ENCODE measurements at places on chromosomes 3 and 15. TPM values are rescaled to one million over a fixed set of nuclear protein-coding genes. Genes with fewer than 3 reads are reported as not detected.

DNA sequence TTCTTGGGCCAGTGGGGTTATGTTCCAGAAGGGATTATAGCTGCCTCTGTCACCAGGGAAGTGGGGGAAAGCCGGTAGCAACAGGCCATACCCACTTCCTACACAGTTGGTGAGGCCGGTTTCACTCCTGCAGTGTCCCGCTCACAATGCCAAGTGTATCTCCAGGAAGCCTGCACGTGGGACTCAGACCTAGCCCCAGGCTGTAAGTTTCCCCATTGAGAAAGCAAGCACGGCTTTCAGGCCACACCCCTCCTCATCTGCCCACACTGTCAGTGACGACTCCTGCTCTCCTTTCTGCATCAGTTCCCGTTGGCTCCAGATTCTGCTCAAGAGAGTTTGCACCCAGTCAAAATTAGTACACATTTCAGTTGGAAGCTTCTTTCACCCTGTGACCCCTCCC is 51.6 kb upstream of the CPOX start:
- no peaks in the 10 kb centered on the region for H3K36me3 ChIP-seq
- H3K27ac ChIP-seq: no peak overlapping the region
- no peak for DNase-seq
- H3K4me1 ChIP-seq: no peaks in the 10 kb centered on the region
- no peaks in the 10 kb centered on the region for H3K27me3 ChIP-seq

GRCh38 chr3:65343736-65344135 is 655.9 kb upstream of the ADAMTS9 start:
- no peaks in the 10 kb centered on the region for H3K36me3 ChIP-seq
- no peaks in the 10 kb centered on the region for H3K4me1 ChIP-seq
- DNase-seq: no peak

- H3K4me1 ChIP-seq: no peaks in the 10 kb centered on the region
- DNase-seq: no peak
- no peaks in the 10 kb centered on the region for H3K27me3 ChIP-seq
- H3K27ac ChIP-seq: no peak overlapping the region
Measured at GRCh38 chr3:7847021-7847420, 654.6 kb upstream of the LMCD1 start.

DNA sequence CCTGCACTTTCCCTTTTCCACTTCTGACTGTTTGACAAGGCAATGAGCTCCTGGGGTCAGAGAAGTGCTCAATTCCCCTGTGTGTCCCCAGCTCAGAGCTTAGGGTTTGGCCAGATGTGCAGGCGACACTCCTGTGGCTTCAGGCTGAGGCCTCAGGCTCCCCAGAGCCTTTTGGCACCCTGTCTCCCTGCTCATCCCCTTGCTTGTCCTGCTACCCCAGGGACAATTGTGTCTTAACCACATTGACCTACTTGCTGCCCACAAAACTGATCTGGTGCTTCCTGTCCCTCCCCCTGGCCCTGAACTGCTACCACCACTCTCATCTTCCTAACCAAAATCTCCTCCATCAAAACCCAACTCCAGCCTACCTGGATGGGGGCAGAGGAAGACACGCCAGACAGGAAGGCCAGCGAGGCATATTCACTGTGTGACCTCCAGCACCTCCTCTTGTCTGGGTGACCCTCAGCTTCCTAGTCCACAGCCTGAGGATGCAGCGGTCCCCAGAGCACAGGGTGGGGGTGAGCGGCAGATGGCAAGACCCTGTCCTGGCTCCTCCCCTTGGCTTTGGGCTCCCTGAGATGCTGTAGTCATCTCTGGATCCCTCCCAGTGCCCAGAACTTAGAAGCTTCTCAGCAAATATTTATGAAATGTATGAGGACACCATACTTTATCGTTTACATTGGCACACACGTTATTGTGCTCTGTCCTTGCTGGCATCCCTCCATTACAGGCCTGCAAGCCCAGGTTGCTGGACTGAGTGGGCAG is 98.9 kb upstream of the SLC6A6 start:
- no peak overlapping the region for H3K27ac ChIP-seq
- no peaks in the 10 kb centered on the region for H3K27me3 ChIP-seq
- H3K4me1 ChIP-seq: no peaks in the 10 kb centered on the region

DNA sequence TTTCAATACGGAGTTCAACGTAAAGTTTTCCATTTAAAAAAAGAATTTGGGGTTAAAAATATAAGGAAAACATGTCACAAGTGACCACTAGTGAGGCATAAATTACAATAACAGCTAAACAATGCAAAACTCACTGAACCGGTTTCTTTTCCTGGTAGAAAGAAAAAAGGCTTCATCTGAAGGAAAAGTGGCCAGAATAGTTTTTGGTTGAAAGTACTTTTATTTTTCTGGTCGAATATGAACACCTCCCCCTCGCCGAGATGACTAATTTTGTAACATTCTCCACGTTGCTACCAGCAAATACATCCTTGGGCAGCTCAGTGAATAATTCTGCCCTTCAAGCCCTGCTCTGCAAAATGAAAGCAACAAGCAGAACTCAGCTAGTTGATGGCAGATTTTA is 3.9 kb upstream of the SRGAP3 start:
- H3K27ac ChIP-seq: no peak overlapping the region
- H3K27me3 ChIP-seq: no peaks in the 10 kb centered on the region
- no peaks in the 10 kb centered on the region for H3K36me3 ChIP-seq

DNA sequence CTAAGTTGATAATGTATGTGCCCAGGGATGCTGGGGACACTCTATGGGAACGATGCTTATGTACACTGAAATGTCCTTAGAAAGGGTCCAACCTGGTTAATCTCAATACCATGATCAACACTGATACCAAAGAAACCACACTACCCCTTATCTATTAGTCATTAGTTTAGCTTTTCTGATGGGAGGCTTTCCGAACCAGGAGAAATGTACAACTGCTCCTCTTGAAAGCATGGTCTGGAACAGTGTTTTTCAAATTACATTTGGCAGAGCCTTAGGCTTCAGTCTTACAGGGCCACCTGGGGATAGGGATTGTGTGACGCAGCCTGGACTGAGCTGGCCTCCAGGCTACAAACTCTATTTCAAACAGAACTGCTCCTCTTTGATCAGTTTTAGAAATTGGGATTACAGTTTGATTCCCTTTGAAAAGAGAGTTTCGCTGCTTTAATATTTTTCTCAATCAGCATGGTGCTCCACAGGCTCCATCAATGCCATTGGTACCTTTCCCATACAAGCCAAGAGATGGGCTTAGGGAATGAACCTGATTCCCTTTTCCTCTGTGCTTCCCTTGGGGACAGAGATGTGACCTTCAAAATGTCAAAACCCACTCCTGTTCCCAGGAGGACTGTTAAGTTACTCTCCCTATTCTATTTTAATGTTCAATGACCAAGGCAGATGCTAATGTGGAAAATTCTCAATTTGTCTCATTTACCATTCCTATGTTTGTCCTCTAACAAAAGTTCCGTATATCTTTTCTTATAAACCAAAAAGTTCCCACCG is 296.0 kb upstream of the ADAMTS9 start:
- no peak overlapping the region for H3K4me3 ChIP-seq
- H3K36me3 ChIP-seq: no peaks in the 10 kb centered on the region
- DNase-seq: no peak
- H3K27me3 ChIP-seq: no peaks in the 10 kb centered on the region

DNA sequence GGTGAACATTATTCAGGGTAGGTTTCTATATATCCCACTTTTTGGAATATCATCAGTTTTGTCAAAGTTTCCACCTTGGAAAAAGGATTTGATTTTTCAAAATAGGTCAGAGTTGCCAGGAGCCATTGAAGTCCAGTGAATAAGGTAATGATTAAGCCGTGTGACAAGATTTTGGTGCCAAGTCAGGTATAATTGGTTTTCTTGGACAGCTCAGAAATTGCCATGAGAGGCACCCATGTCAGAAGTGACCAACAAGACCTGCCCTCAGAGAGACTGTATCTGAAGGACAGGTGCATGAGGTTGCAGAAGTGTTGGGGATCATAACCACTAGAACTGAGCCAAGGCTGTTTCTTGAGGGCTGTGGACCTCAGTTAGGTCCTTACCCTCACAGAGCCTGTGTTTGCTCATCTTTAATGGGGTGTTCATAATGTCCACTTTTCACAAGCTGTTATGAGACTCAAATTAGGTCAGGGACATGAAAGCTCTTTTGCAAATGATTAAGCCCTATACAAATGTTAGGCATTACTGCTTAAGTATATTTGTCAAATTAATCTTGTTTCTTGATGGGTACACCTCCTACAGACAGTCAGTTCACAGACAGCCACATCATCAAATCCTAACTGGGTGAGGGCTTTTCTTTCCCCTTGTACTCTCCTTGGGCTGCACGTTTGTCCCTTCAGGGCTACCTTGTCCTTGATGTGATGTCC is 32.3 kb downstream of the CASR start:
- DNase-seq: no peak
- no peaks in the 10 kb centered on the region for H3K36me3 ChIP-seq
- H3K27ac ChIP-seq: no peak overlapping the region
- H3K27me3 ChIP-seq: 0 out of 2 replicates have a peak, but pooled peaks cover 4% of the 10 kb centered on the region
- H3K4me3 ChIP-seq: no peak overlapping the region
- H3K4me1 ChIP-seq: no peaks in the 10 kb centered on the region

DNA sequence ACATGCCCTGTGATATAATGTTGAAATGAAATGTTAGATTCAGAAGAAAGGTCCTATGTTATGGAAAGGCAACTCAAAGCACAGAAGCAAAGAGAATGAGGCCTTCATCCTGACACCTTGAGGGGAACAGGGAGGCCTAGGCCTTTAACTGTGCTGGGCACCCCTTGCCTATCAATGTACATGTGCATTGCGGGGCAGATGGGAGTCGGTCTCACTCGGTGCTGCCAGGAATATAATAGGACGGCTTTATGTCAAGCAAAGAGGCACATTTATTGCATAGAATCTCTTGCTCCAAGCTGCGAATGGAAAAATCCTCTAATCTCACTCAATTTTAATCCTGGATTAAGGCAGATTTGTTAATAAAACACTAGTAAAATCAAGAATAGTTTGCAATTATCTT is 301.0 kb upstream of the SOX14 start:
- DNase-seq: no peak
- peaks cover under 1% of the 10 kb centered on the region for H3K27me3 ChIP-seq
- no peak overlapping the region for H3K4me3 ChIP-seq
- H3K36me3 ChIP-seq: no peaks in the 10 kb centered on the region
- H3K27ac ChIP-seq: no peak overlapping the region

DNA sequence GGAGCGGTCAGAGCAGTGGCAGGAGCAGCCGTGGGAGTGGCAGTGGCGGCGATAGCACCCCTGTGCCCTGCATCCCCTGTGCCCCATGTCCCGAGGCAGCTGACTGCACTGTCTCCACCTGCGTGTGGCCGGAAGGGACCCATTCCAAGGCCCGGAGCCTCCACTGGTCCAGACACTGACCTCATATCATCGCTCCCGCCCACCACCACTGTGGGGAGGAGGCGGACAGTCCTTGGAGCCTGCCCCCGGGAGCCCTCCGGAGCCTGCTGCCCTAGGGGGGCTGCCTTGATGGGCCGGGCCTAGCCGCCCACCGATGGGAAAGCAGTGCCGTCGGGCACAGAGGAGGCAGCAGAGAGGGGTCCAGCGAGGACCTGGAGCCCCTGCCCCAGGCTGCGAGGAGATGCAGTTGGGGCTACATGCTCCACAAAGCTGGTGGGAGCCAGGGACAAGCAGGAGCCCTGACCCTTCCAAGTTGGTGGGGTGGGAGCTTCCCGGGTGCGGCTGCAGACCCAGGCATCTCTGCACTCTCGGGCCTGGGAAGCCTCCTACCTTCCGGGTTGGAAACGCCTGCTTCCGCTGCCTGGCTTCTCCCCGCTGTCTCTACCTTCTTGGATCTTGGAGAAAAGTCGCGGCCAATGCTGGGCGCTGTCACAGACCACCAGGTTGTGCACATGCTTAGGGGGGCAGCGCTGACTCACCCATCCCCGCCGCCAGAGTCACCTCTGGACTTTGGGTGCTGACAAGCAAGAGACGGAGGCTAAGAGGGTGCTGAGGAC is 283.2 kb upstream of the ROBO1 start:
- DNase-seq: no peak
- H3K4me1 ChIP-seq: no peaks in the 10 kb centered on the region
- no peaks in the 10 kb centered on the region for H3K36me3 ChIP-seq
- no peaks in the 10 kb centered on the region for H3K27me3 ChIP-seq
- H3K4me3 ChIP-seq: no peak overlapping the region

DNA sequence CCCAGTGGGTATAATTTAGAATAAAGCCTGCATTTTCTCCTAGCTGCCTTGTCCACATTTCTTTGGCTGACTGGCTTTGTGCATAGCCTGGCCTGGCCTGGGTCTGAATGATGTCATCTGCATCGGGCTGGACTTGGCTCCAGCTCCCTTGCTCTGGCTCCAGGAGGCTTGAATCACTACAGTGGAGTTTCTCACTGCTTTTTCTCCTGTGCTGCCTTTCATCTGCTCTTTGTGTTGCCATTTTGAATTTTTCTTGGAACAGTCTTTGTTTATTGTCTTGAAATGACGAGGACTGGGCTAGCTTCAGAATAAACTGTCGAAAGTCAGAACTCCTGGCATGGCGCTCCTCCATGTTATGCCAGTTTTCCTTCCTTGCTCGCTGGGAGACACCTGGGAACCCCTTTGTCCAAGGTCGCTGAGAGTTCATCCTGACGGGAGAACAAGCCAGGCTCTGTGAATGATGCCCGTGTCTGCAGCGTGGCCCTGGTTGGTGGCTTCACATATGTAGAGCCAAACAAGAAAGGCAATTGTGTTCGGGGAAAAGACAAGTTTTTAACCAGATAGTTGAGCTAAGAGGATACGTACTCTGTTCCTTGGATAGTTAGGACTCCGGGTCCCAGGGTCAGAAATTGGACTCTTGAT is 258.9 kb downstream of the PDZRN3 start:
- H3K4me3 ChIP-seq: no peak overlapping the region
- H3K4me1 ChIP-seq: no peaks in the 10 kb centered on the region
- DNase-seq: no peak
- no peaks in the 10 kb centered on the region for H3K36me3 ChIP-seq

DNA sequence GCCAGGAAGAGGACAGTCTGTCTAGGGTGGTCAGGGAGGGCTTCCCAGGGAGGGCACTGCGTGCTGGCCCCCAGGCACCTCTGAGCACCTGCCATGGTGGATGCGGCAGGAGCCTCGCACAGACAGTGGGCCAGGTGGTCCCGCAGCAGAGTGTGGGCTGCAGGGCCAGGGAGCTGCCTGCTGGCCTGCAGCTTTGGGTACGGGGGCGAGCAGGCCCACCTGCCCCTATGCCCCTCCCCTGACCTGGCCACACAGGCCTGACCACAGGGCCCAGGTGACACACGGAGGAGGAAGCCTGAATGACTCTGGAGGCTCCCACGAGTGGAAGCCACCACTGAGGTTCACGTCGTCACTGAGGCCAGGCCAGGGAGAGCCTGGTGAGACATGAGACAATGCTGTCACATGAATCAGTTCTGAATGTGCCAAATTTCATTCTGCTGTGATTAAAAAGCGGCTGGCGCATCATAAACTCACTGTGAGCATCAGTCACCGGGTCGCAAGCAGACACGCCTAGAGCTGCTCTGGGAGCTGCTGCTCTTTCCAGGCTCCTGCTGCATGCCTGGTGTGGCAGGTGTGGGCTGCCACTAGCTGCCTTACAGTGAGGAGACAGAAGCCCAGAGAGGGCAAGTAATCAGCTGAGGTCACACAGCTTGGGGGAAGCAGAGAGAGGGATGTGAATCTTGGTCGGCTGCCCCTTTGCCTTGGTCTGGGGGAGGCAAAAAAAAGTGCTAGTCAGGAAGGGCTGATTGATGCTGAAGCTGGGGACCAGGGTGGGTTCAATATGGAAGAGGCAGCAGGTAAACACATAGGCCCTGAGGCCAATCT is 39.5 kb upstream of the IQSEC1 start:
- no peak for DNase-seq
- no peaks in the 10 kb centered on the region for H3K36me3 ChIP-seq

POC1A gene
- 34.0 TPM for total RNA-seq

RABL3 gene
- total RNA-seq: 23.8 TPM

CYP1A1 gene
- 1.5 TPM for total RNA-seq

LINGO1 gene
- 15.6 TPM for total RNA-seq

PGBD4 gene
- total RNA-seq: 0.96 TPM

PLA2G4D gene
- 0.34 TPM for total RNA-seq

ZMYND10 gene
- 3.3 TPM for total RNA-seq

THSD4 gene
- total RNA-seq: 30.5 TPM

Measured in HCT116 (cell line).